ENCODE measurements at places on chromosomes 3 and 15.

DNA sequence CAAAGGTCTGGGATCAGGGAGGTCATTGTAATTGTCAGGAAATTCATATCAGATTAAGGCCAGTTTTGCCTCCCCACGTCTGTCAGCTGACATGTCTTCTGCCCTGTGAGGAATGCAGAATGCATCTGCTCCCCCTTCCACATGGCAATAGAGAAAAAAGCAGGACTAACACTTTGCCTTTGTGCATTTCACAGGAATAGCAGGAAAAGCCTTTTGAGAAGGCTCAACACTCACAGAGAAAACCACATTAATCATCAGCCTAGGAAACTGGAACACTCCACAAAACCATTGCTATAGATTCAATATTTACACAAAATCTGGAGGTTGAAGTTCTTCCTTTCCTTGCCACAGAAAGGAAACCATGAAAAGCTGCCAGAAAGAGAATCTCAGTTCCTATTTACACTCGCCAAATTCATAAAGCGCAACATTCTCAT is 165.2 kb upstream of the HES1 start:
- DNase-seq: no peak

DNA sequence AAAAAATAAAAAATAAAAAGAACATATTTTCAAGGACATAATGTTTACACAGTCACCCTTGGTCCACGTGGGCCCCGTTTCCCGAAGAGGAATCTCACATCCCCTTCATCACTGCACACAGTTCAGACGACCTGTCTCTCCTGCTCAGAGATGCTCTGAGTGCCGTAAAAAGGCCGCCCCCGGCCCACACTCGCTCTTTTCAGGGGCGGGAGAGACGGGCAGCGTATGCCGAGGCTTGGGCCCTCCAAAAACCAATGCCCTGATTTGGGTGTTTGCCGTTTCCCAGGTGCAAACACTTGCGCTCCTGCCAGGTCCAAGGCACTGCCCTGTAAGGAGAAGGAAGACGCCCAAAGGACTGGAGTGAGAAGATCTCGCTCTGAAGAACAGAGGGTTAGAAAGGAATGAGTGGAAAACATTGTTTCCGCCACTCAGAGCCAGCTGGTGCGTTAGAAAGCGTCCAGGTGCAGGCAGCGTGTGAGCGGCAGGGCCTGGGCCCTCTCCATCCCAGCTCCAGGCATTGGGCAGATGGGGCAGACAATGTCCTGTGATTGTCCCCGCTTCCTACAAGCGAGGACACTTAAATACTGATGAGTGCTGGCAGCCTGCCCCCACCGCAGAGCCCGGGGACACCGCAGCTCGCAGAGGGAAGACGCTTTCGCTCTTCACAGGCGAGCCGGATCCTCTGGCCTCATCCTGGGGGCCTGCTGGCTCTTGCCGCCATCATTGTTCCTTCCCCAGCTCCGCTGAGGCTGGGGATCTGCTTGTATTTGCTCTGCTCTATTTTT is 53.2 kb downstream of the NIPA2 start:
- no peak for DNase-seq

DNA sequence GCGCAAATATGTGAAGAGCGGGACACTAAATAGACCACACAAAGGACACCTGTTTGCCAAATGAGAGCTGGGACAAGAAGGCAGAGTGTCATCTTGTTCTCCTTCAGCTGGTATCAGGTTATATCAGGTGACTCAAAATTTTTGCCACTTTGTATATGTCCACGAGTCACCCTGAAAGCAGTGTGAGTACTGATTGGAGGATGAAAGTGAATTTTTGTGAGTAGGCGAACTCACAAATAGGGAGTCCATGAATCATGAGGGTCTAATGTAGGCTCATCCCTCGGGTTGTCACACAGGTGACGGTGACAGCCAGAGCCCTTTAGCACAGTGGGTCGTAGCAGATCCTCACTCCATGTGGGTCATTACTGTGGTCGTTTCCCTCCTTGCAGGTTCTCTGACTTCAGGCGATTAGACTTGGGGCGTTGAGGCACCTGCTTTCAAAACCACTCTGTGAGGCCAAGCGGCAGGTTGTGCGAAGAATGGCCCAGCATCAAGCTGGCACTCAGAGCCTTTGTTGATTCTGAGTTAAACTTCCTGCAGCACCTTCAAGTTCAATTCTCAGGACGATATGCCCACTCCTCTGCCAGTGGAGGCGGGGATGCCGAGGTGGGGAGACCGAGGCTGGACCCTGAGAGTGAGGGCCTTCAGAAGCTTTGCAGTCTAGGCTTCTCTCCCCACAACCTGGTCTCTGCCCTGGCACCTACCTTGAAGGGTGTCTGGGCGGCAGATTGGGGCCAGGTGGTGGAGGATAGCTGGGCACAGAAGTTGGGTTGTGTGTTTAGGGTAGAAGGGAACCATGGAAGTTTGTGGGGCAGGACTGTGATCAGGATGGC is 173.8 kb downstream of the SMAD6 start:
- DNase-seq: no peak

GRCh38 chr3:9180764-9181117 is 68.7 kb downstream of the SRGAP3 start:
- DNase-seq: no peak

- no peak for DNase-seq
Observed at GRCh38 chr3:182045736-182046135, 334.0 kb downstream of the SOX2 start.

- DNase-seq: no peak
Observed at GRCh38 chr15:74799255-74799855, 13.3 kb upstream of the LMAN1L start.

- DNase-seq: peak; percentile 69
Observed at GRCh38 chr3:159273608-159274007, 471.8 kb downstream of the MFSD1 start.

GRCh38 chr3:36906504-36907149 is 38.2 kb downstream of the TRANK1 start:
- DNase-seq: no peak

GRCh38 chr3:70811880-70812279 is 499.4 kb upstream of the MDFIC2 start:
- peak; percentile 21 for DNase-seq
